ENCODE measurements at places on chromosomes 11 and 22.
A peak's percentile ranks its signal among the peaks of the same experiment; 100 is the strongest.

DNA sequence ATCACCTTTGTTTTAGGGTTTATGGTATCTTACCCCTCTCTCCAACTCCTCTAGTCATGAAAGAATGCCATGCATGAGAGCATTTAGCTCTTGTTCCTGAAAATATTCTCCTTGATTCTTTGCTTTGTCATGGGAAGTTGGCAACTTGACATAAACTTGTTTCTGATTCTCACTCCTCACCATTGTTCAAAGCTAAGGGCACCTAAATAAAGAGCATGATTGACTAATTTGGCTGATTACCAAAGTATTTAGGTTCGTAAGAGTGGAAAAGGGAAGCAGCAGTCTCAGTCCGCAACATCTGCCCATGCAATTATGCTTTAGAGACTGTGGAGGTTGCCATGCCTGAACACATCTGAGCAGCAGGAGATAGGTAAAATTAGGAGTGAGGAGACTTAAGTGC, 26.4 kb downstream of the OR52K1 start:
- no peak for DNase-seq

GRCh38 chr22:42500161-42500835, 19.3 kb downstream of the RRP7A start:
- DNase-seq = peak; percentile 91

DNA sequence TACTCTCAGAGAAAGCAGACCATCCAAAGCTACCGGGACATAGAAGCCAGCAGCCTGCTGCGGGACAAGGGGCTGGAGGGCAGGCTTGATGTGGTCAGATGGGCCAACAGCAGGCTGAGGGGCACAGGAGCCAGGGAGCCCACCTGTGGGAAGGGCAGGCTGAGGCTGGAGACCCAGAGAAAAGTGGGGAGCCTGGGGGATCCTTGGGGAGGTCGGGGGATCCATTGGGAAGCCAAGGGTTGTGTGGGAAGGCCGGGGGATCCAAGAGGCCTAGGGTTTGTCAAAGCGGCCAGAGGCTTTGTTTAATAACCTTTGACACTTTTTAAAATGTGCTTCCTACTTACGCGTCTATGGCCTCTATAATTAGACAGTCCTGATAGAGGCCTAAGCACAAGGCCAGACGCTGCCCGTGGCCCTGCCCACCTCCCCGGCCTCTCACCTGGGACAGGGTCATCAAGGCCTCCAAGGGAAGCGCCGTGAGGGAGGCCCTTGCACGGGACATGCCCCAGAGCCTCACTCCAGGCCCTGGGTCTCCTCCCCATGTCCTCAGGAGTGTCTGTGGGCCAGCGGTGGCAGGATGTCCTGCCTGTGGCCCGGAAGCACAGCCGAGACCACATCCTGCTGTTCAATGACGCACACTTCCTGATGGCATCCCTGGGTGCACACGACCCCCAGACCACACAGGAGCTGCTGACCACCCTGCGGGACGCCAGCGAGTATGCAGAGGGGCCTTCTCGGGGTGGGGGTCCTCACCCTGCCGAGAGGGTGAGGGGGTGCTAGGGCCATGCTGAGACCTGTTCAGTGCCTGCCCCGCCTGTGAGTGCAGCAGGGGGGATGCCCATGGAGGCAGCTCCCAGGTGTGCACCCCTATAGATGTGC, 8.6 kb upstream of the GTSE1 start:
- DNase-seq = peak; percentile 53

GRCh38 chr11:119567688-119568582, 145.0 kb upstream of the THY1 start:
- DNase-seq = peak; percentile 35

GRCh38 chr11:1041471-1041870, 5.0 kb upstream of the MUC6 start:
- no peak for DNase-seq

DNA sequence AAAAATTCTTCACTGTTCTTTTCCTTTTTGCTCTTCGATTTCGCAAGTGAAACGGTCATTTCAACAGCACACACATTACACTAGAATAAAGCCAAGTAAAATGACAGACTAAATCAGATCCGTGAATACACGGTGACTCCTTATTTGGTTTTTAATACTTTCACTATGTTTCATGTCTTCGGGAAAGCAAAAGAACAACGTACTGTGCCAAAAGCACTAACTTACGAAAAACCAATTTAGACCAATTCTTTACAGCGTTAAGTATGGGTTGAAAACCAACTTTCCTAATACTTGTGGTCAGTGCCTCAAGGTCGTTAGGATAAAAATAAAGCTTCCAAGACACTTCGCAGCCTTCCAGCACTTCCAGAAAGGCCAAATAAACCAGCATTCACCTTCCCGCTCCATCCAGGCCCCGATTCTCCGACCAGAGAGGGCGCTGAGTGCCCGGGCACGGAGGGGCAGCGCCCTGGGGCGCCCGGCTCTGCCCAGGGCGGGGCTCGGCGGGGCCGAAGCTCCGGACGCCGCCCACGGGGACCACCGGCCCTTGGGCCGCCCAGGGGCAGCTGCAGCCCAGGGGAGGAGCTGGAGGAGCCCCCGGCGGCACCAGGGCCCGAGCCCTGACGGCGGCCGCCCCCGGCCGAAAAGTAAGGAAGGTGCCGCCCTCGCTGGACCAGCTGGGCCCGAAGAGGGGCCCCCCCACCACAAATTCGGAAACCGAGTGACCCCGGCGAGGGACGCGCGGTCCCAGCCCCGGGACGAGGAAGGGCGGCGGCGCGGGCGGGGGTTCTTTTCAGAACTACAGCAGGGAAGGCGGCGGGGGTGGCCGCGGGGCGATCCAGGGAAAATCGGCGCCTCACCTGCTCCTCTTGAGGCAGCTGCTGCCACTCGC, 499 bp downstream of the ATL3 start:
- peak; percentile 84 for DNase-seq

GRCh38 chr22:28594797-28595462, 84.7 kb downstream of the TTC28 start:
- DNase-seq = peak; percentile 81

- no peak for DNase-seq
These were observed 245.7 kb downstream of the ST3GAL4 start for GRCh38 chr11:126601136-126601535.

DNA sequence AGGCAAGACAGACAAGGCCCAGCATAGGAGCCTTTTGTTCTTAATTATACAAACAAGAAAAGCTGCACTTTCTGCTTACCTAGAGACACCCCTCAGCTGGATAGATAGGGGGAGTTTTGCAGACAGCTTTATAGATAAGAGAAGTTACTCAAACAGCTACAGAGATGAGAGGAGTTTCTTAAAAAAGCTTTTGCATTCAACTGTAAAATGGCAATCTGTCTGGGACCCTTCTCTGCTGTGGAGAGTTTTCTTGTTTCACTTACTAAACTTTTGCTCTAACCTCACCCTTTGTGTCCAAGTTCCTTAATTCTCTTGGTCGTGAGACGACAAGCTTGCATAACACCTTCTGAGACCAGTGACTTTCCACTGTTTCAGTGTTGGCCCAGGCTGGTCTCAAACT, 103.8 kb upstream of the CHORDC1 start:
- DNase-seq = peak; percentile 7

DNA sequence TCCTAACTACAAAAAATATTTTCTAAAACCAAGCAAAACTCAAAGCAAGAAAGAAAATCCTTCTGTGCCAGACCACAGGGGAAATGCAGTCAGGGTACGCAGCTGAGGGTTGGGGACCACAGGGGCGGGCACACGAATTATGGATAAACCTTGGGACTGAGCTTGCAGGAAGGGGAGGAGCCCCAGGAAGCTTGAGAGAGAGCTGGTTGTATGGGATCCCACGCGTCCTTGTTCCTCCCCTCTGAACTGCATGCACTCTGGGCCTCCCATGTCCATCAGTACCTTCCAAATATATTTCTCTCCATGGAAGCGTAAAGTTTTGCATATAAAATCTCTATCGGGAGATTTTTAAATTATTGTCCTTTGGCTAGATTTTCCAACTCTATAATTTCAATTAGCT, 673.4 kb downstream of the TBC1D22A start:
- no peak for DNase-seq

DNA sequence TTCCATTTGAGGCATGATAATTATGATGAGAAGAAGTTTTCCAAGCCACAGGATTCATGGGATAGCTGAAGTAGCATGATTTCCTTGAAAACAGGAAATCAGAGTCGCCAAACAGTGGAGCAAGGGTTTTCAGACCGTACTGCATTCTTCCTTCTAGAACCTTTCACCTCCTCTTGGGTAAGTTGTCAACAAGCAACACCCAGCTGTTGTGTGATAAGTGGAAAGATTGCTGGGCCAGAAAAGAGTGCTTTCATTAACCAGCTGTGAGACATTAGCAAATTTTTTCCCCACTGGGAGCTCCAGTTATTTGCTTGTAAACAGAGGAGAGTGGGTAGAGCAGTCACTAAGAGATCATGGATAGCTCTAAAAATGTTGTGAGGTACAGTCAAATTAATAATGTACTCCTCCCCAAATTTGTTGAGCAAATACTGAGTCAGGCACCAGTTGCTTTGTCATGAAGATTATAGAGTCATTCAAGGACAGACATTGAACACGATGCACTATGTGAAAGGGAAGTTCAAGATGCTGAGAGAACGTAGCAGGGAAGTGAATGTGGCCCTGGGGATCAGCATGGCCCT, 11.7 kb upstream of the MPEG1 start:
- DNase-seq = peak; percentile 92

DNA sequence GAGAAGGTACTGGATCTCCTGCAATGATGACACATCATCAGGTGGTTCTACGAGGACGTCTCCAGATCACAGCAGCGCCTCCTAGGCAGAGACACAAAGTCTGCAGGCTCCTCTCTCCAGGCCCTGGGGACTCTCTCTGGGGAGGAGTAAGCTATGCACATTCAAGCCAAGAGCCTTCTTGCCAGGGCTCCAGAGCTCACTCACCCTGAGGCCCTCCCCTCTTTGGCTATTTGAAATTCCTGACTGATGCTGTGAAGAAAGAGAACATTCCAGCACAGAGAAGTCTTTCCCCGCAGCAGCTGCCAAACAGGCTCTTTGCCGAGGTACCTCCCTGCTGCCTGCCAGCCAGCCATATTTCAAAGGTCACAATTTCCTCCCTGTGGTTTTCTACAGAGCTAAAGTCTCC, 204.9 kb downstream of the CSNK2A3 start:
- no peak for DNase-seq

DNA sequence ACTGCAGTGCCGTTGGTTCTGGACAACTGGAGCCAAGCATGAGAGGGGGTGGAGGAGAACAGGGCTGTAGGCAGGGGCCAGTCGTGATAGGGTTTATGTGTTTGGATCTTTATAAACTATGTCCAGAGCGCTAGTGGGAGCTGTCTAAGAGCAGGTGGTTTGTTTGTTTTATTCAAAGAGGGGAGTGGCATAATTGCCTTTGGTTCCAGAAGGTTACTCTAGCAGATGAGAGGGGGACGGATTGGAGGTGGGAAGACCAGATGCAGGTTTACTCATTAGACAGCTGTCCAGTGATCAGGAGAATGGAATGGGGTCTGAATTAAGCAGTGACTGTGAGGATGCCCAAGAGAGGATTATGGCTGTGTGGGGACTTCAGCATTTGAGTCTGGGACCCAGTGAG, 109.3 kb upstream of the TBCEL start:
- DNase-seq = no peak

DNA sequence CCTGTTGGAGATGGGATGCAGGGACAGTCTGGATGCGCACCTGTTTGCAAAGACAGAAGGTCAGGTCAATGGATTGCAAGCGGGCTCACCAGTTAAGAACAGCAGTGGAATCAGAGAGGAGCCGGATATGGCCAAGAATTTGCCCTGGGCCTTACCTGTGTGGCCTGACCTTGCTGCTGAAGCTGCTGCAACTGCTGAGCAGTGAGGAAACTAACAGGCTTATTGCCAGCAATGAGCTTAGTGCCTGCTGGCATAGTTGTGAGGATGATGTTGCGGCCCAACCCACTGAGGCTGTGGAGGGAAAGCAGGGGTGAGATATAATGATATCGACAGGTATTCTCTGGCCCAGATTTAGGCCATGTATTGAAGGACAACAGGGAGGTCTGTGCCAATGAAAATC, 30.6 kb downstream of the NFRKB start:
- DNase-seq = no peak

- DNase-seq = no peak
These were observed 359.0 kb downstream of the JRKL start for GRCh38 chr11:96748639-96749370.

DNA sequence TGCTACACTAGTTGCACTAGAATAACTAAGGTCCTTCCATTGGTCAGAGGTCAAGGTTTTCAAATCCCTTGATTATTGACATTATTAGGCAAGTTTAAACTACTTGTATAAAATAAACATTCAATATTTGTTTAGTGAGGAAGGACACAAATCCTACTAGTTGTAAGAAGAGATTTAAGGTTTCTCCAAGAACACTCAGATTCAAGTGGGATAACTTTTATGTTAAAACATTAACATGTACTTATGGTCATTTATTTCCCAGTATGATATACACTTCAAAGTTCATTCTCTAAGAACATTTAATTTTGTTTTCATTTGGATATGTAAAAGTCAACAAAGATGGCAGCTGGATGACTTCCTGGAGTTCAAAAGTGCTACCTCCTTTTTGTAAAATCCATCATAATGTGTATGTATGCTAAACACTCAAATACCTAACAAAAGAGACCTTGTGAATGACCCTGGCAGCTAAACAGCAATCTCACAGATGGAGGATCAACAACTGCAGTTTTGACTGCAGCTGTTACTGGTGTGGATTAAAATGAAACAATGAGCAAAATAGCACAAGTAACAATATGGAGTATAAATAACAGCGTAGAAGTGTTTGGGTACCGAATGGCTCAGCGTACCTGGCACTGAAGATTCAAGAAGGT, 1.5 kb downstream of the CCDC90B start:
- no peak for DNase-seq

DNA sequence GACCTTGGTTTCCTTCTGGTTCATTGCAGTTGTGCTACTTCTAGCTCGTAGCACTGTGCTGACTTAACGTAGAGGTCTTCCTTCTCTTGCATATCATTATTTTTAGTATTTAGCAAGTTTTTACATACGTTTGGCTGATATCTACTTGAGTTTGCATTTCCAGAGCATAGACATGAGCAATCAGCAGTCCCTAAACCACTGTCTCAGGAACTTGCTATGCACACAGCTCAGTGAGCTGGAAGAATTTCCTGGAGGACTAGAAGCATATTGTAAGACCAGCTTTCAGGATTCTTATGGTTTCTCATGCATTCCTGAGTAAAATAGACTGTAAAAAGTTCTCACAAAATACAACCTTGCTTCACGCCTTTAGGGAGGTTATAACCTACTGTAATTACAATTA, 226.7 kb upstream of the PDGFD start:
- no peak for DNase-seq

DNA sequence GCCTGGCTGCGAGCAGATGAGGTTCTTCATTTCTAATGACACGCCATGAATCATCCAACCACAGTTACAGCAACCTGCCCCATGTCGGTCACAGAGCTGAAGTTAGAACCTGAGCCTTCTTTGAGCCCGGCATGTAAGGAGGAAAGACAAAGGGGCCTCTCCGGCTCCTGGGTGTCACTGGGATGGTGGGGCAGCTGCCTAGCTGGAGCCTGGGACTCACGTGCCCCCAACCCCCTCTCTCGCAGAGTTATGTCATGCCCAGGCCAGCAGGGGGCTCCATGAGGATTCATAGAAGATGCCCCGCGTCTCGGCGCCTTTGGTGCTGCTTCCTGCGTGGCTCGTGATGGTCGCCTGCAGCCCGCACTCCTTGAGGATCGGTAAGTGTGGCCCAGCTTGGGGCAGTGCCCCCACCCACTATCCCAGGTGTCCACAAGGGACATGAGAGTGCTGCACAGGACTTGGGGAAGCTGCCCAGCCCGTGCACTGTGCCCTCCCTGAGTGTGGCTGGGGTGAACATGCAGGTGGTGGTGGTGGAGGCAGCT, 148.5 kb downstream of the GRIK4 start:
- DNase-seq = peak; percentile 50

Data from suppressor macrophage (primary cell).